CD4-positive, alpha-beta T cell (primary cell): ENCODE measurements at places on chromosomes 5 and 9.

- no peak for DNase-seq
These were observed 87.8 kb upstream of the SLC27A6 start for GRCh38 chr5:128877476-128877875.

GRCh38 chr5:72067682-72068470 is 39.4 kb upstream of the MAP1B start:
- no peak for DNase-seq

DNA sequence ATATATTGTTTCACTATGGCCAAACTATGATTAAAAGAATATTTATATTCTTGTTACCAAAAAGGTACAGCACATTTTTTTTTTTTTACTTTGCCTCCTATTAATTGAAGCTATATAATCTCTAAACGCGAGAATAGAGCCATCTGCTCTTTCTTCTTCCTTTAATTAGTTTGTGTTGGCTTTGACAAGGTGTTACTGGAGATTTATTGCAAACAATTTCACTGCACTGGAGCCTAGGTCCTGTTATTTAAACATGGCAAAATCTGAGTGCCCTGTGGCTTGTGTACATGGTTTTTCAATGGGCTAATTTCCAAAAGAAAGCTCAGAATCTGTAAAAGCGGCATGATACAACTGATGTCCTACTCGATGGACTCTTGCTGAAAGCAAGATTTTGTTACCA is 40.8 kb upstream of the GABRG2 start:
- DNase-seq, result no peak

DNA sequence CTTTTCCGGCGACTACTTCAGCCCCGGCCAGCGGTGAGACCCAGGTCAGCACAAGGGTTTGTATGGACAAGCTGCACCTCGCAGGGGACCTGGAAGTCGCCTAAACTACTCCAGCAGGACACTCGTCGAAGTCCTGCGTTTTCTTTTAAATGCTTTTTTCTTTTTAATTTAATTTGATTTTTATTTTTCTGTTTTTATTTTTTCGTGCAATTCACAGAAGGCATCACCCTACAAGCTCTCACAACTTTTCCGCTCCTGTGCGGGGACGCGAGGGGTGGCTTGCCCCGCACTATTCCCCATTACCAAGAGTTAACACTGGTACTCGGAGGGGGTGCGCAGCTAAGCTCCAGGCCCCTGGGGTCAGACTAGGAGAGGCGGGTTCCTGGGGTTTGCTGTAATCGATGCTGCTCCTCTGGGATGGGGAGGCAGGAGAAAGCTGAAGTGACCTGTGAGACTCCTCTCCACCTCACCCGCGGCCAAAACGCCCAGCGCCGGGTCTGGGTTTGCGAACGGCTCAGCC is 1.3 kb downstream of the EDIL3 start:
- no peak for DNase-seq

DNA sequence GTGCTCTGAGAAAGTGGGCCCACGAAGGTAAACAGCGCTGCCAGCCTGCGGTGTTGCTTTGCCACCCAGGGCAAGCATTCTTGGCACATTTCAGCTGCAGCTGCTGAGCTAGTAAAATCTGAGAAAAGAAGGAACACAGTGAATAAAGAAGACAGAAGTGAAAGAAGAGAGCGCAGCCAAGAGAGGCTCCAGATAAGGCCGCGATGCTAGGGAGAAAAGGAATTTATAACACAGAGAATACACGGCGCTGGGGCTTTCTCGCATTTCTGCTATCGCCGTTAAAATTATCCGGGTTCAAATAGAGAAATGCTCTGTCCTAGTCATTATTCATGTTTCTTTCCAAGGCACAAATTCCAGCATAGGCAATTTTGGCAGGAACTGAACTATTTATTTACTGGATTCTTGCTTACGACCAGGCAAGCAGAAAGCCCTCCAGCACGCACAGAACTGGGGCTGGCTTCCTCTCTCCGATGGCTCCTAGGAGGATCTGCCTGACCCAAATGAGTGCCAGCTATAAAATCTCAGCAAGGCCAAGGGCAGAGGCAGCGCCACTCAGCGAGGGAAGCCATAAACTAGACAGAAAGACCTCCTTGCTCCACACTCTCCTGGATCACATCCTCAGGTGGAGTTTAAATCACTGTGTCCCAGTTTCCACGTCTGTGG is 111.2 kb downstream of the ATPSCKMT start:
- no peak for DNase-seq

- DNase-seq, result no peak
These were observed 85.9 kb upstream of the IL17B start for GRCh38 chr5:149464796-149465489.

GRCh38 chr9:93910598-93910997 is 44.6 kb downstream of the BARX1 start:
- DNase-seq, result no peak

DNA sequence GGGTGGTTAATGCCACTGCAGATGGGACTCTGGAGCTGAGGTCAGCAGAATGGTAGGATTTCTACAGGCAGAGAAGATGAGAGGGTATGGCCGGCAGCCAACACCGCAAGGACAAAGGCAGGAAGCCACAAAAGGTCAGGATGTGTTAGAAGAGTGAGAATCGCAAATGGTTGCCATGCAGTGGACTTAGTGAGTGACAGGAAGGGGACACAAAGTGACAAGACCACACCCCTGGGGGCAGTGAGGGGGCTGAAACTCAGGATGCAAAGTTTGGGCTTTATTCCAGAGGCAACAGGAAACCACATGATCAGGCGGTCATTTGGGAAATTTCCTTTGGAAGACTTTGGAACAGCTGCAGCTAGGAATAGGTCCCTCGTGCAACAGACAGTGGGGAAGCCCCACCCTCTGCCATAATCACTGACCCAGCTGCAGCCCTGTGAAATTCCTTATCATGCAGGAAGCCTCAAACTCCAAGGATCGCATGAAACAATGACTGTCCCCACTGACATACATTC is 14.2 kb upstream of the CCDC180 start:
- DNase-seq, result no peak

- DNase-seq, result no peak
These were observed 14.5 kb upstream of the TGFBI start for GRCh38 chr5:136014049-136015002.

DNA sequence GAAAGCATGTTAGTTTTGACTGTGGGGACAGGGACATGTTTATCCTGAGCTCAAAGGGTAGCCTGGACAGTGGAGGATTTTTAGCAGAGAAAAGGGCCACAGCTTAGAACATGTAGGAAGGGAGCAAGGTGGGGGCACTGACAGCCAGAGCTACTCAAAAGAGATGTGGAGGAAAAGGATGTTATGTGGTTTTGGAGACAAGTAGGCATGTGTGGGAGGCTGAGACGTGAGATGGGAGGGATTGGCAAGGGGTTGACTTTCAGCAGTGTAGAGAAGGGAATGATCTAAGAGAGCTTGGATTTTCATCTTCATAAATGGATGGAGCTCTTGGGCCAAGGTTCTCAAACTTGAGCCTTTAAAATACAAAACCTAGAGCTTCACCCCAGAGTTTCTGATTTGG is 24.0 kb downstream of the SYK start:
- DNase-seq, result no peak

GRCh38 chr5:11062397-11062796 is 301.4 kb upstream of the DAP start:
- no peak for DNase-seq

DNA sequence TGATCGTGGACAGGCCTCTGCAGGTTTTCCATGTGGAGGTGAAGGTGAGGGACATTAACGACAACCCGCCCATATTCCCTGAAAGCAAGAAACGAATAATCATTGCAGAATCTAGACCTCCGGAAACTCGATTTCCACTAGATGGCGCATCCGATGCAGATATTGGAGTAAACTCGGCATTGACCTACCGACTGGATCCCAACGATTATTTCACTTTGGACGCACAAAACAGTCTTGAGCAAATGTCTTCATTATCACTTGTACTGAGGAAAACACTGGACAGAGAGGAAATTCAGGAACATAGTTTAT is 621 bp downstream of the PCDHA13 start:
- no peak for DNase-seq

- DNase-seq, result no peak
These were observed 639.7 kb downstream of the PTPRD start for GRCh38 chr9:9973062-9973461.

DNA sequence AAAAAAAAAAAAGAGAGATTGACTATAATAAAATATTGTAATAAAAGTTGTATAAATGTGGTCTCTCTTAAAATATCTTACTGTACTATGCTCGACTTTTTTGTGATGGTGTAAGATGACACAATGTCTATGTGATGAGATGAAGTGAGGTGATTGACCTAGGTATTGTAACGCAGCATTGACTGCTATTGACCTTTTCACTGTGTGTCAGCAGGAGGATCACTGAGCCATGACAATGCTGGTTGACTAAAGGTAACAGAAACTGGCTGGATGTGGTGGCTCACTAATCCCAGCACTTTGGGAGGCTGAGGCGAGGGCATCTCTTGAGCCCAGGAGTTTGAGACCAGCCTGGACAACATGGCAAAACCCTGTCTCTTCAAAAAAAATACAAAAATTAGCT is 78.6 kb upstream of the MYO10 start:
- no peak for DNase-seq

DNA sequence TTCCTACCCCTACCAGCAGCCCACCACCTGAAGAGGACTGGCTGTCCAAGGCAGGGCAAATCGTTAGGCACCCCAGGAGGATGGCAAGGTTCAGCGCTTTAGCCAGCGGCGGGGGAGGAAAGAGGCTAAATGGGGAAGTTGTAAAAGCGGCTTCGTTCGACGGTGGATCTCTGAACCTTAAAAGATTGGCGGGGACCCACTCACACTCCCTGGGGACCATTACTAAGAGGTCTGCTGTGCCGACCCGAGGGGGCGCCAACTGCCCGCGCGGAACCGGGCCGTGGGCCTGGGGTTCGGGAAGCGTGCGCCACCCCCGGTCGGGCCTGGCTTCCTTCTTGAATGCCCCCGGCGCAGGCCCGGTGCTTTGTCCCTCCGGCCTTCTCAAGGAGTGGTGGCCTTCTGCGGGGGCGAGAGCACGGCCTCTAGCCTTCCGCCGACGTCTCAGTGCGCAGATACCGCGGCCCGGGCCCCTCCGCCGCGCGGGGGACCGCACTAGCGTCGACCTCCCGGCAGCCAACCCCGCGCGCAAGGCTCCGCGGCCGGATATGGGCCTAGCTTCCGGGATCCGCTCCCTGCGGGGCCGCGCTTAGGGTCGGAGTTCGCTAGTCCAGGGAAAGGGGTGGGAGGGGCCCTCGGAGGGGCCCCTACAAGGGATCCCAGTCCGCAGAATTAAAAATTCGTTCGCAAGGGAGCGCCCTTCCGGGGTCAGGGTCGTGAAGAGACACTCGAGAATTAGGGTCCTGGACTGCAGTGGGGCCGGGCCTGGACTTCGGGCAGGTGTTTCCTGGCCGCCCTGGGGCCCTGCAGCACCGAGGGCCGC is 10.5 kb downstream of the NR2F1-AS1 start:
- DNase-seq, result no peak

- DNase-seq, result no peak
These were observed 84.8 kb upstream of the ZBTB43 start for GRCh38 chr9:126720036-126720435.

DNA sequence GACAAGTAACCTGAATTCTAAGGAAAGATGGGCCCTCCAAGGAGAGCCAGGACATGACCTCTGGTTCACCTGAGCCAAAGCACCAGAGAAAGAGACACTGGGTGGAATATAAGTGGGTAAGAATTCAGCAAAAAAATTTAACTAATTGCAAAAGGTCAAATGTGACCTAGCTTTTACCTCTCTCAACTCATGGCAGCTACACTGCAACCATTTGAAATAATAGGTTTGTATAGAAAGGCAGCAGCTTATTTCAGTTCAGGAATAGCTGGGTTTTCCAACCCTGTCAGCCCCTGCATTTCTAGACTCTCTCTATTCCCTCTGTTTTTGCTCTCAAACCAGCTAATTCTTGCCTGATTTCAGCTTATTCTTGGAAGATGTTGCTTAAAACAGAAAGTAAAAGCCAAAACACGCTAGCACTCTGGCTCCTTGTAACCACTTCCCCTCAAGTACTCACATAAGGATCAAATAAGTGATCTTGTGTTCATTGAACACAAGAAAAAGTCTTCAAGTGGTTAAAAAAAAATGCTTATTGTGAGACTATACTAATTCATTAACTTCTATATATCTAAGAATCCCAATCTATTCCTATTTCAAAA is 101.1 kb upstream of the NR4A3 start:
- DNase-seq, result no peak

DNA sequence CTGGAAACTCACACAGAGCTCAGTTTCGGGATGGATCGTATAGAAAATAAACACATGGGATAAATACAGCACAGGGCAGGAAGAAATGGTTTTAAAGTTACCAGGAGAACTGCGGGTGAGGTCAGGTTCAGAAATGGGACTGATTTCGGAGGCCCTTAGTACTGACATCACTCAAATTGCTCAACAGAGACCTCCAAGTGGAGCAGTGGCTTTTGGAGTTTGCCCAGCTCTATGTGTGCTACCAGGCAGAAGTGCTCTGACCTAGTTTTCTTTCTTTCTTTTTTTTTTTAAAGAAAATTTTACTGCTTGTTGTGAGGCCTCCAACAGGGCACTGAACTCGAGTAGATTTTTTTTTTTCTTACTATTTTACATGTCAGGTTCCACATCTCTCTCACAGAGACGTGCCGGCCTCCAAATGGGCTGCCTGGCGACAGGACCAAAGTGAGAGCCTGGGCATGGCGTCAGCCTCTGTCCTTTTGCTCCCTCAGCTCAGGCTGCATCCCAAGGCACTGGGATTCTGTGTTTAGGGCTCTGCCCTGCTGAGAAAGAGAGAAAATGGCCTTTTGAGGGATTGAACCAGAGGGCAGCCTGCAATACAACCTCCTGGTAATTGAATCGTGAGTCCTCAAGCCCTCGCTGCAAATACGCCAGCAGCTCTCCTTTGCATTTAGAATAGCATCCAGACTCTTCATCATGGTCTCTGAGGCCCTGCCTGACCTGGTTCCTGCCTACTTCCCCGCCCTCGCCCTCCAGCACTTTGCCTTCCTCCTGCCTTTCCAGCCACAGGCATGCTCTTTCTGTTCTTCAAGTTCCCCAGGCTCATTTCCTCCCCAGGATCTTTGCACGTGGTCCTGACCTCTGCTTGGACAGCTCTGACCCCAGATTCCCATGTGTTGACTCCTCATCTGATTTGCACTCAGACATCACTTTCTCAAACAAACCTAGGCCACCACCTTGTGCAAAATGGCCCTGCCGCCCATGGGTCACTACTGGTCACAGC is 173.5 kb downstream of the FGF1 start:
- no peak for DNase-seq

DNA sequence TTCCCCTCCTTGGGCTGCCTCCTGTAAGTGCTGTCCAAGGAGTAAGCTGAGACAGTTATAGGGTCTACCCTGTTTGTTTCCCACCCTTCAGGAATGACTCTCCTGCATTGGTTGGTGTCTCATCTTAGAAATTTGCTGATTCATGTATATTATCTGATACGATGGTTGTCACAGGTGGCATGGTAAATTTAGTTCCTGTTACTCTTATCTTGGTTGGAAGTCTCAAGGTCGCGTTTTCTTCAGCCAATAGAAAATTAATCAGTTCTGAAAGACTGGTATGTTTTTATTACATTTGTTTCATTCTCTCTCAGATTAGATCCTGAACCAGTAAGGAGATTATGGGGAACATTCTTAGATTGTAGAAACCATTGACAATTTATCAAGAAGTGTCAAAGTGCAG is 42.7 kb downstream of the SCGB3A1 start:
- DNase-seq, result no peak

- DNase-seq, result no peak
These were observed 20.8 kb downstream of the DNAI1 start for GRCh38 chr9:34479431-34479866.
